ENCODE measurements at places on chromosomes 1 and 21. TPM values are rescaled to one million over a fixed set of nuclear protein-coding genes. Genes with fewer than 3 reads are reported as not detected.

The LCK gene
- 7.5 TPM for total RNA-seq

The LIPI gene
- total RNA-seq = not detected

The MAB21L3 gene
- 1.2 TPM for total RNA-seq

DNA sequence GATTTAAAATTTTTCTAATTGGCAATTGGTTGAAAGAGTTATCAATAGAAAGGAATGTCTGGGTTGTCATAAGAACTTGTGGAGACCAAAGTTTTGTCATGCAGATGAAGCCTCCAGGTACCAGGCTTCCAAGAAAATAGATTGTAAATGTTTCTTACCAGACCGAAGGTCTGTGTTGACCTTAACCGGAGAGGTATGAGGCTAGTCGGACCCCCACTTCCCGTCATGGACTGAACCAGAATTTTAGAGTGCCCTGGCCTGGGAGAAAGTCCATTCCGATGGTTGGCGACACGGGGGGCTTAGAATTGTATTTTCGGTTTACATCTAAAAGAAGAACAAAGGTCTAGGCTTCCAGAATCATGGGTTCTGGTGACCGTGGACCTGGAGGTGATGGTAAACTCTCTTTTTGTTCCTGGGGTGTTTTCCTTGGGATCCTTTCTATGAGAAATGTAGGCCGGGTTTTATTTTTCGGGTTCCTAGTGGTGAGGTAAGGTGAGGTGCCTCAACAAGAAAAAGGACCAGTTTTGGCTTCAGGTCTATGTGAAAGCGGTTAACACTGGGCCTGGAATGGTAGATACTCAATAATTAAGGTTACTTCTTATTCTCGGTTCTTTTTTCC lies 405 bp upstream of the UHMK1 start:
- H3K4me1 ChIP-seq = peaks cover 23% of the 10 kb centered on the region
- no peaks in the 10 kb centered on the region for H3K27me3 ChIP-seq
- H3K27ac ChIP-seq = peak overlapping the region; percentile 96
- H3K36me3 ChIP-seq = peaks cover 26% of the 10 kb centered on the region

DNA sequence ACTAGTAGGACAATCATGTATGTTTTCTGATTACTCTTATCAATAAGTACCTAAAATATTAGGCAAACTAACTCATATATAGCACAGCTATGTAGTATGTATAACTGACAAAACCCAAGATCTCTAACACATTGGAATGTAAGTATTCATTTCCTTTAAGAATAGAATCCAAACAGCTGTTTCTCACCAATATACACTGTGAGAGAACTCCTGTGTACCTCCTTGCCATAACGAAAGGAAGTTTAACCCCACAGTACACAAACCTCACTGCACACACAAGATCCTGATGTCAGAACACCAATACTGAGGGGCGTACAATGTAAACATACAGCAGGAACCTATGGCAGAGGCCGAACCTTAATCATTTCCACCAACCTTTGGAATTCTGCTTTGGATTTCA lies 113.0 kb downstream of the SMYD3 start:
- no peaks in the 10 kb centered on the region for H3K36me3 ChIP-seq
- H3K27me3 ChIP-seq = no peaks in the 10 kb centered on the region
- no peak for DNase-seq
- H3K27ac ChIP-seq = no peak overlapping the region
- no peak overlapping the region for H3K4me3 ChIP-seq

DNA sequence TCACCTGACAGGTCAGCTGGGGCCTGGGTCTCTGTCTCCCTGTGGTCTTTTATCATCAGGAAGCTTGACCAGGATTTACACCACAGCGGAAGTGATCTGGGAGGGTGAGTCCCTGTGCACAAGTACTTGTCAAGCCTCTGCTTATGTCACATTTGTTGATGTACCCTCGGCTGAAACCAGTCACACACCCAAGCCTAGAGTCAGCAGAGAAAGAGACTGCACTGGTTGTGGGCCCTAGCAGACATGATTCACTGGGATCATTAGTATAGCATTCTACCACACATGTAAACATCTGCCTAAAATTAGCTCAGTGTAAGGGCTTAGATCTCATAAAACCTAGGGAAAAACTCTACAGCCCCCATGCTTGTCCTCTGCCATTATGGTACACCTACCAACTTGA lies 79.3 kb upstream of the LAMC2 start:
- H3K27ac ChIP-seq = no peak overlapping the region
- H3K4me3 ChIP-seq = no peak overlapping the region
- H3K36me3 ChIP-seq = peaks cover 17% of the 10 kb centered on the region
- peaks cover 29% of the 10 kb centered on the region for H3K4me1 ChIP-seq

GRCh38 chr1:26771643-26772321 lies 16.0 kb upstream of the PIGV start:
- no peak overlapping the region for H3K4me3 ChIP-seq
- peaks cover 45% of the 10 kb centered on the region for H3K4me1 ChIP-seq
- H3K27ac ChIP-seq = peak overlapping the region; percentile 31

GRCh38 chr1:45953934-45954847 lies 150.8 kb downstream of the MAST2 start:
- H3K4me3 ChIP-seq = no peak overlapping the region
- peaks cover 14% of the 10 kb centered on the region for H3K4me1 ChIP-seq

GRCh38 chr1:157842939-157843338 lies 1.3 kb upstream of the CD5L start:
- no peaks in the 10 kb centered on the region for H3K27me3 ChIP-seq
- DNase-seq = no peak
- no peak overlapping the region for H3K27ac ChIP-seq
- no peak overlapping the region for H3K4me3 ChIP-seq

GRCh38 chr1:179881642-179882252 lies 338 bp upstream of the TOR1AIP1 start:
- H3K27ac ChIP-seq = peak overlapping the region; percentile 99
- DNase-seq = no peak
- H3K4me1 ChIP-seq = peaks cover 48% of the 10 kb centered on the region
- H3K4me3 ChIP-seq = peak overlapping the region; percentile 83
- H3K36me3 ChIP-seq = peaks cover 23% of the 10 kb centered on the region

- H3K4me3 ChIP-seq = no peak overlapping the region
- H3K27me3 ChIP-seq = no peaks in the 10 kb centered on the region
- H3K4me1 ChIP-seq = no peaks in the 10 kb centered on the region
- DNase-seq = no peak
- no peak overlapping the region for H3K27ac ChIP-seq
Measured at GRCh38 chr1:177933881-177934280, 36.0 kb downstream of the SEC16B start.

GRCh38 chr1:220038640-220039039 lies 7.7 kb downstream of the EPRS1 start:
- no peak overlapping the region for H3K4me3 ChIP-seq
- no peak for DNase-seq
- peaks cover 42% of the 10 kb centered on the region for H3K36me3 ChIP-seq

DNA sequence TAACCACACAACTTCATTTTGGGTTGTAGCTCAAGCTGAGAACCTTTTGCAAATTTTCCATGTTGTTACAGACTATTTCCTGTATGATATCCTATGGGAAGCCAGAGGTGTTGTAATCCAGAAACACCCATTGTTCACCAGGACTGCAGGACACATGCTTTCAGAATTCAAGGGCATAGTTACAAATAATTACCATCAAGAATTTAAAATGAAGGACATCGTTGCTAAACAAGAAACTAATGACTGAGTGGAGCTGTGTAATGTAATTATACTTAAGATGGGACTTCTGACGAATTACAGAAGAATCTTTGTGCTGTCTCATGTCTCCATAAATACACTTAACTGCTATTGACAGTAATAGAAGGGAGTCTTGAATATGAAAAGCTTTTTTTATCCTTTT lies 47.6 kb upstream of the HOOK1 start:
- no peaks in the 10 kb centered on the region for H3K36me3 ChIP-seq
- no peaks in the 10 kb centered on the region for H3K27me3 ChIP-seq
- H3K27ac ChIP-seq = no peak overlapping the region
- H3K4me3 ChIP-seq = no peak overlapping the region
- no peak for DNase-seq

DNA sequence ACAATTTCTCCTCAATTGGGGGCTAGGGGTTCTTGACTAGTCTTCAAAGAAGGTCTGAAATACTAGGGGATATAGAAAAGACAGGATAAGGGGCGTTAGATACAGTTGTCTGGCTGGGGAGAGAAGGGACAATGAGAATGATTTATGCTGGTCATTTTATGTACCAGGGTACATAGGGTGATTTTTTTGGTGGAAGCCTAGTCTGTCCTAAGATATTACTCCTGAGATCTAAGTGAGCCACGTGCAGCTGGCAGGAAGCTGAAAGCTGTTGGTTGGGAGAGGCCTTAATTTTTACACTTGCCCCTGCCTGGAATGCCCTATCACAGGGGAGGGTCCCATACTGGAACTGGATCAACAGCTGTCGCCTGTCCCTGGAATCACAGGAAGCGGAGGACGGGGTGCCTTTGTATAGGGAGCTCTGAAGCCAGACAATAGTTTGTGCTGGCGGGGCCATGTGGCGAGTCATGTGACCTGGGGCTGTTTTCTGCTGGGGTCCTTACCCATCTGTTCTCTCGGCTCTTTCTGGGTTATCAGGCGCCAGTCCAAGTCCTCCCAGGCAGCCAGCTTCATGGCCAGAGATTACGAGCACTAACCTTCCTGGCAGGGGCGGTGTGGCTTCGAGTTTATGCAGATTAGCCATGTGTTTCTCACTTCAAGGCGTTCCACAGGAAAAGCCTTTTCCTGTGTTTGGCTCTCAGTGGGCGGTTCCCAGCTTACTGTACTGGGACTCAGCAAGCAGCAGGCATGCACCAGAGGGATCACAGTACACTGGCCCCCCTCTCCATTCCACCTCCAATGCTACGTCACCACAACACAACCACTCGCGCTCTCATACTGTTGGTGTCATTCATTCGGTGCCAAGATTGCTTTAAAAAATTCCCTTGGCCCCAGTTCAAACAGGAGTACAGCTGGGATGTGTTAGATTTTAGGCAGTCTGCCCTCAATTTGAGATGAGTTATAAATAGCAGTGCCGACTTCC lies 27.5 kb downstream of the ARID1A start:
- peak overlapping the region; percentile 50 for H3K27ac ChIP-seq
- peaks cover 97% of the 10 kb centered on the region for H3K4me1 ChIP-seq
- no peaks in the 10 kb centered on the region for H3K27me3 ChIP-seq
- H3K4me3 ChIP-seq = peak overlapping the region; percentile 22
- H3K36me3 ChIP-seq = peaks cover 8% of the 10 kb centered on the region

GRCh38 chr1:30684259-30684658 lies 39.1 kb downstream of the MATN1 start:
- no peak overlapping the region for H3K4me3 ChIP-seq
- H3K27me3 ChIP-seq = peaks cover 65% of the 10 kb centered on the region
- H3K36me3 ChIP-seq = no peaks in the 10 kb centered on the region
- peaks cover 5% of the 10 kb centered on the region for H3K4me1 ChIP-seq
- H3K27ac ChIP-seq = no peak overlapping the region

- DNase-seq = peak; percentile 73
- H3K27ac ChIP-seq = peak overlapping the region; percentile 3
- peaks cover 34% of the 10 kb centered on the region for H3K4me1 ChIP-seq
- no peaks in the 10 kb centered on the region for H3K27me3 ChIP-seq
- peaks cover 34% of the 10 kb centered on the region for H3K36me3 ChIP-seq
Measured at GRCh38 chr1:204408074-204408507, 3.5 kb downstream of the PPP1R15B start.

- H3K27me3 ChIP-seq = no peaks in the 10 kb centered on the region
- no peak overlapping the region for H3K27ac ChIP-seq
- DNase-seq = no peak
- peaks cover 33% of the 10 kb centered on the region for H3K4me1 ChIP-seq
- no peak overlapping the region for H3K4me3 ChIP-seq
Measured at GRCh38 chr1:184418652-184419349, 32.0 kb downstream of the C1orf21 start.

DNA sequence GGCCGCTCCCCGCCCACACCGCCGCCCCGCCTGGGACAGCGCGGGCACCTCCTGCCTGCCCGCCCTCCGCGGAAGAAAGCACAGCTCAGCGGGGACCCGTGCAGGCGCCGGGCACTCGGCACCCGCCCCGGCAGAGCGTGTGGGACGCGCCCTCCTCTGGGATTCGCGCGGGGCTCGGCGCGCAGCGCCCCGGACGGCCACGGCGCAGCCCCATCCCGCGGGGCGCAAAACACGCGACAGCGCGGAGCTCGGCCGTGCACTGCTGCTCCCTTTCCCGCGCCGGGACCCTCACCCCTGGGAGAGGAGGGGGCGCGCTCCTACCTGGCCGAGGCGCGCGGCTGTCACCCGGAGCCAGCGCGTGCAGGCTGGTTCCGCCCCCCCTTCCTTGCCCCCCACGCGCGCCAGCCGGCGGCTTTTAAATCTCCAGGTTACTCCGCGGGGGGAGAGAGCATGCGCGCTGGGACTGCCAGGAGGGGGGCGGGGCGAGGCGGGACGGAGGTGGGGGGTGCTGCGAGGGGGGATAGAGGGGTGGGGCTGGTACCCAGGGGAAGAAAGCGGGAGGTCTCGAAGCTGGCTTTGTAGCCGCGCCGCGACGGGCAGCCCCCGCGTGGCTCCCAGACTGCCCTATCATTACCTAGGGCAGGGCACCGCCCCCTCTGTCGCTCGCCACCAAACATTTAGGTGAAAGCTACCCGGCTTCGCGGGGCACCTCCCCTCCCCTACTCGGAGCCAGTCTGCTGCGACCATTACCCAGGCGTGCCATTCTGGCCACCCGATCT lies at the start of gene SLC45A3:
Gene SLC45A3, minus strand, starts transcription at position 437 of the 779 bp plus-strand sequence. CDS start 15,853 bp downstream, outside the sequence.
- H3K27me3 ChIP-seq = peaks cover 7% of the 10 kb centered on the region
- peak within 1 kb of the TSS; percentile 72 for H3K4me3 ChIP-seq
- H3K4me1 ChIP-seq = peaks cover 21% of the 10 kb centered on the region
- DNase-seq = peak; percentile 52

- H3K27ac ChIP-seq = no peak overlapping the region
- no peak for DNase-seq
- peaks cover 10% of the 10 kb centered on the region for H3K36me3 ChIP-seq
- no peaks in the 10 kb centered on the region for H3K27me3 ChIP-seq
Measured at GRCh38 chr1:35369922-35370671, 101.6 kb downstream of the ZMYM4 start.
